CD4-positive, alpha-beta T cell treated with Interleukin-1 beta for 1 hour (primary cell): ENCODE measurements at places on chromosomes 16 and 17.

- DNase-seq, result no peak
Observed at GRCh38 chr17:34859652-34860051, 101.6 kb downstream of the CCT6B start.

DNA sequence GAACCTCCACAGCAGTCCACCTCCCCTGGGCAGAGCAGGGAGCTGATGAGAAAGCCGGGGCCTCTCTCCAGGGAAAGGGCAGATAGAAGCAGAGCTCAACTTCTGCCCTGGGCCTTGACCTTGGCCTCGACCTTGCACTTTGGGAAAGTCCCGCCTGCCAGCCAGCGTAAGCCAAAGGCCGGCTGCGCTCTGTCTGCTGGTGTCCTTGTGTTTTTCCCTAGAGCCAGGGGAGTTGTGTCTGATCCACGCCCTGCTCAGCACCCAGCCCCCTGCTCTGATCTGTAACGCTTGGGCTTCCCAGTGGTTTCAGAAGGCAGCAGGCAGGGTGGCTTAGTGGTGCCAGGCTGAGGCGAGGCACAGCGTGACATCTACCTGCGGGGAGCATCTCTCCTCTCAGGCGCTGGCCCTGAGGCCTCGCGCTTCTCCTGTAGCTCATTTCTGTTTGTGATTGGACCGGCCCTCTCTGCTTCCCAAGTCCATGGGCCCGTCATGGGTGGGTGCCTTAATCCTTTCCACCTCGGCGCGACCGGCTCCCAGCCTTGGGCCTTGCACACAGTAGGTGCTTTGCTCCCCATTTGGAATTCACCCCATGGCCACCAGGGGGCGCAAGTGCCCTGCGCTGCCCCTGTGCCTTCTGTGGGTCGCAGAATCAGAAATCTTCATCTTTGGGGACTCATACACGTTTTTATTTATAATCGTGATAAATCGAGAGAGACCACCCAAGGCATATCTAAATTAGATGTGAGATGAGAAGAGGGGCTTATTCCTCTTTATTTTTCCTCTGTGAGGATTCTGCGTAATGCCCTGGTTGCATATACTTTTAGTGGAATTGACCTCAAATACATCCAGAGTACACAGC, 24.2 kb downstream of the SGSH start:
- DNase-seq, result peak; percentile 69

DNA sequence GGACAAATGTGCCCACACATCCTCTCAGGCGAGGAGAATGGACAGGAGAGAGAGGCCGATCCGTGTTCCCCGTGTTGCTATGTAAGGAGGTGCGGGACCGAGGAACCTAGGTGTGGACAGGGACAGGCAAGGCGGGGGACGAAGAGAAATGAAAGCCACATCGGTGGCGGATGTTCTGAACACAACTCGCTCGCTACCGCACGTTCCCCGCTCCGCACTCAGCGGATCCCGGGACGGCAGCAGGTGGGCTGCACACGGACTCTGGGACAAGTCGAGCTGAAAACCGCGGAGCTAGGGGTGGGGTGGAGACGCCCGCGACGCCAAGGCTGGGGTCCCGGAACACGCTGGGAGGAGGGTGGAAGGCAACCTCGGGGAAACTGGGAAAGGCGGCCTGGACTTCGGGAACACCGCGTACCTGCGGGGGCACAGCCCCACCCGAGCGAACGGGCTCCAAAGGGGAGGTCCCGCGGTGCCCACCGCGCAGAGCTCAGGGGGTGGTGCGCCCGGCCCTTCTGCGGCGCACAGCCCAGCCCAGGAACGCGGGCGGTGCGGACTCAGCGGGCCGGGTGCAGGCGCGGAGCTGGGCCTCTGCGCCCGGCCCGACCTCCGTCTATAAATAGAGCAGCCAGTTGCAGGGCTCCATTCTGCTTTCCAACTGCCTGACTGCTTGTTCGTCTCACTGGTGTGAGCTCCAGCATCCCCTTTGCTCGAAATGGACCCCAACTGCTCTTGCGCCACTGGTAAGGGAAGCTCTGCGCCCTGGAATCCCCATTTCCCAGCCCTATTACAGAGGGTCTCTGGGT, at the start of gene MT1E:
MT1E (plus strand) TSS at position 642 of the 803 bp plus-strand sequence; CDS start at position 713, 71 bp downstream.
- peak; percentile 26 for DNase-seq

GRCh38 chr17:19883537-19884215, 15.9 kb upstream of the ULK2 start:
- DNase-seq, result no peak

DNA sequence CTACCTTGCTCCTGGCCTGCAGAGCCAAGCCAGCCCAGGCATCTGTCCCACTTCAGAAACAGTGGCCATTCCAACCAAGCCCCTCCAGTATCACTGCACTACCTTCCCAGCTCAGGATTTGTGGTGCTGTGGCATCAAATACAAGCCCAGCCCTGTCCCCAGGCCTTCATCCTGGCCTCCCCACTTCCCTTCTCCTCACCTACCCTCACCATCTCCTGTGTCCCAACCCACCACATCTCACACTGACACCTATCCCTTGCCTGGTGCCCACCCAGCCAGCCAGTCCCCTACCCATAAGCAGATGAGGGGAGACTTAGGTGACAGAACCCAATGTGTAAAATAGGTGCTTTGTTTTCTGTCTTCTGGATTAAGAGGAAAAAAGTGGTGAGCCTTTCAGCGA, 66.0 kb upstream of the CDH5 start:
- no peak for DNase-seq

DNA sequence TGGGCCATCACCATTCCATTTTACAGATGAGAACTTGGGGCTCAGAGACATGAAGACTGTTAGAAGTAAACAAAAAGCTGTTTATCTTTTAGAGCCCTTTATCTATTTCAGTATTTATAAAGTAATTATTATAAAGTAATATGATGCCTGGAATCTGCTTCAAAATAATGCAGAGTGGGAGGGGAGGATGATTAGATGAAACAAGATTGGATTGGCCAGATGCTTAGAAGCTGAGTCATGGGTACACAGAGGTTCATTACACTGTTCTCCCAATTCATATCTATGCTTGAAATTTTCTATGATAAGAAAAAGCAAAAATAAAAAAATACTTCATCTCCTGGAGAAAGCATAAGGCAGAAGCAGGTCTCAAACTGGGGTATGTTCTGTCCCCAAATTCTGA, 29.4 kb downstream of the TOM1L2 start:
- no peak for DNase-seq

GRCh38 chr16:66590322-66590721, 11.1 kb downstream of the CMTM2 start:
- DNase-seq, result peak; percentile 49

GRCh38 chr17:59826706-59827453, 65.9 kb downstream of the TUBD1 start:
- no peak for DNase-seq

- no peak for DNase-seq
Observed at GRCh38 chr17:58352596-58353388, 791 bp upstream of the SUPT4H1 start.

DNA sequence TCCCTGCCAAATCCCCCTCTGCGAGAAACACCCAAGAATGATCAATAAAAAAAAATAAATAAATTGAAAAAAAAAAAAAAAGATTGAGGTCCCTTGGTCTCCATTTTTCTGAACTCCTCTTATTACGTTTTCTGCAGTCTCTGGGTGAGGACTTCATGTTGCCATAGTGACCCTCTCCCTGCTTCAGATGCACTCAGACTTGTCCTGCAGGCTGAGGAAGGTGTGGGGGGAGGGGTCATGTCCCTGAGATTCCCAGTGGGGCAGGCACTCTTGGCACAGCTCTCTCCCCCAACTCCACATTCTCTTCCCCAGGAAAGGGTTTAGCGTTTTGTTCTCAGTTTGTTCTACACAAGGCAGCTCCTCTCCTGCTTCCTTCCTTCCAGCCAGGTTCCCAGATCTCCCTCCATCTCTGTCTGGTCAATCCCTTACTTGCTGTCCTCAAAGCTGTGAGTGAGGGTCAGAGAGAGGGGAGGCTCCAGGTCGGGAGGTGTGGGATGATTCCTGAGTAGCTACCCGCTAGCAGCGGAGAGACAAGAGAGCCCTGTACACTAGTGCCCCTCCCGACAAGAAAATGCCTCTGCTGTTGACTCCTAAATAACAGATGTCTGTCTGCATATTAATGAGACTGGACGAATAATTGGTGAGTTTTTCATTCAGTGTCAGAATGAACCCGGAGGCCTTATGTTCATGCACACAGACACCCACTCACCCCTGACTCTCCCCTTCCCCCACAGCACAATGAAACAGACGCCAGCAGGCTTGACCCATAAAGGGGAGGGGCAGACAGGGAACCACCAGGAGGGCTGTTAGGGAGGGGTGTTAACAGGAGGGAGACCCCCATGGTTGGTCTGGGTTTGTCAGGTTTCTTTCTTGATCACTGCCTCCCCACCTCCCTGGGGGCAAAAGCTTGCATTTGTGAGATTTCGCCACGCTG, 9.2 kb downstream of the RND2 start:
- no peak for DNase-seq

GRCh38 chr17:64158406-64158805, 28.5 kb upstream of the ERN1 start:
- no peak for DNase-seq

- DNase-seq, result peak; percentile 74
Observed at GRCh38 chr17:68290268-68290954, 516 bp downstream of the SLC16A6 start.

GRCh38 chr17:5583426-5584382, 605 bp downstream of the NLRP1 start:
- peak; percentile 14 for DNase-seq

GRCh38 chr16:49855822-49856671, at the start of gene ZNF423:
TSS of gene ZNF423 (minus strand) at chr16:49856112. CDS start at chr16:49855774, 338 bp downstream.
- DNase-seq, result no peak

- no peak for DNase-seq
Observed at GRCh38 chr17:40485851-40486521, 15.4 kb downstream of the TNS4 start.

- peak; percentile 58 for DNase-seq
Observed at GRCh38 chr16:85759631-85760419, 8.9 kb upstream of the C16orf74 start.

DNA sequence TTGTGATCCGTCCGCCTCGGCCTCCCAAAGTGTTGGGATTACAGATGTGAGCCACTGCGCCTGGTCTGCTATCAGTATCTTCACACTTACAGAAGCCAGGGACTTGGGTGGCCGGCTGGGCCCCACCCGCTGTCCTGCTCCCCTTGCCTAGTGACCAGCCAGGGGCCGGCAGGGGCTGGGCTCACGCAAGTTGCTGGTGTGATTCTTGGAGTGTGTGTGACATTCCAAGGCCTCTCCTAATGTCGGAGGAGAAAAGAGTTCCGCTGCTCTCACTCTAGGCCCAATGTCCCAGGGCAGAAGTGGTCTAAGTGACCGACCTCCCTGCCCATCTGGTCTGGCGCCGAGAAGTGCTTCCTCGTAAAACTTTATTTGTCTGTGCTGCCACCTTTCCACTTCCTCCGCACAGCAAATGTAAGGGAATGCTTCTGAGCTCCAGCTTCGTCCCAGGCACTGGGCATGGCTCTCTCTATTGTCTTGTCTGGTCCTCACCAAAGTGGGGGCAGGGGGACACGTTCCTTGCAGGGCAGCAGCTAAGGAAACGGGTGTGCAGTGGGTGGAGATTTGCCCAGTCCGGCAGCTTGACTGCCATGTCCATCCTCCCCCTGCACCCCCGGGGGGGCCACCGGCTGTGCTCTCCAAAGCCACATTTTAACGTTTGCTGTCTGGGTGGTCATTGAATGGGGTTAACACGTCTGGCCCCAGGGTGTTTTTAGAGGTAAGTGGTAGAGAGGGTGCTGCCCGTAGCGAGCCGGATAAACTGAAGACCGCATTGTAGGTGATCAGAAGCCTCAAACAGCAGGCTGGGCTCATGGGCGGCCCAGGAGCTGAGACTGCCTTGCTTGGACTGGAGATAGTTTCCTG, 7.8 kb upstream of the GSE1 start:
- no peak for DNase-seq

GRCh38 chr17:48545022-48545375, at the start of gene HOXB2:
TSS of gene HOXB2 (minus strand) at chr17:48545109. CDS start at chr17:48544911, 198 bp downstream.
- no peak for DNase-seq

DNA sequence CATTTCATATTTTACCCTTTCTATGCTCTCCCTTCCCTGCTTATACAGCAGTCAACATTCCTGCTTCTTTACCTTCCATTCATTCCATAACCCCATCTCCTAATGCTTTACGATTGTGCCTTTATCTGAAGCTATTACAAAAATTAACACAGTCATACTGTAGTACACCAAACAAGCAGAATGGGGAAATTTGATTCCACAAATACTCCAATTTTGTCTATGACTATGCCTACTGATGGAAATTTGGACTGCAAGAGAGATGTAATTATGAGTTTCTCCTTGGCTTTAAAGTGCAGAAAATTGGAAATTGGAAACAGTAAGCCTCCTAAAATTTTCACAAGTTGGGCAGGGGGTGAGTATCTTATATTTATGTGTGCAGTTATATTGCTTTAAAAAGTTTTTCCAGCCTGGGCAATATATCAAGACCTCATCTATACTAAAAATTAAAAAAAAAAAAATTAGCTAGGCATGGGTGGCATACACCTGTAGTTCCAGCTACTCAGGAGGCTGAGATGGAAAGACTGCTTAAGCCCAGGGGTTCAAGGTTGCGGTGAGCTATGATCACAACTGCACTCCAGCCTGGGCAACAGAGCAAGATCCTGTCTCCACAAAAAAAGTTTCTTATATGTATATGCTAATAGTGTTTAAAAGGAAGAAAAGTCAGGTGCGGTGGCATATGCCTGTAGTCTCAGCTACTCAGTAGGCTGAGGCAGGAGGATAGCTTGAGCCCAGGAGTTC, 3.0 kb downstream of the APPBP2 start:
- no peak for DNase-seq

DNA sequence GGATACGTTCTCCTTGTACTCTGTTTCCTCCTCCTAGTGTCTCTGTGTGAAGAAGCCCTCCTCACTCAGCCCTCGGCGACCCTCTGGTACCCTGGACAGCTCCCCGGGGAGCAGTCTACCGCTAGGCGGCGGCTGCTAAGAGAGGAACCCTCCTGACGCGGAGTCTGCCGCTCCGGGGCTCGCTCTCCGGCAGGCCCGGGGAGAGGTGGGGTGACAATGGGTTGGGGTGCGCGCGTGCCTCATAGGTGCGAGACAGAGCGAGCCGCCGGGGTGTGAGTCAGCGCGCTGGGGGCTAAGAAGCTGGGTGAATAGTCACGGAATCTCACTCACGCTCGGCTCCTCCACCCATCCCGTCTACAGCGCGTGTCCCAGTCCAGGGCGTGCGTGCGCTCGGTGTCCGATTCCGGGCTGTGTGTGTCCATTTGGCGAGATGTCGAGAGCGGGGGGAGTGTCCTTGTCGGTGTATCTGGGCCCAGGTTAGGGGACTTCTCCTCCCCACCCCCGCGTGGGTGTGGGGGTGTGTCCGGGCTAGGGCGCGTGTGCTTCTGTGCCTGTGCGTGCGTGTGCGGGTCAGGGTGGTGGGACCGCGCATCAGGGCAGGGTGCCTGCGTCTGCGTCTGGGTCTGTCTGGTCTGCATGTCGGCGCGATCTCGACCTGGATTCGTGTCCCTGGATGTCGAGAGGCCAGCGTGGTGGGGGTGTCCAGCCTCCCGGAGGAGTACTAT, 577 bp upstream of the HS3ST2 start:
- no peak for DNase-seq
